NB4 (cell line): ENCODE measurements at places on chromosomes 1 and 21.

DNA sequence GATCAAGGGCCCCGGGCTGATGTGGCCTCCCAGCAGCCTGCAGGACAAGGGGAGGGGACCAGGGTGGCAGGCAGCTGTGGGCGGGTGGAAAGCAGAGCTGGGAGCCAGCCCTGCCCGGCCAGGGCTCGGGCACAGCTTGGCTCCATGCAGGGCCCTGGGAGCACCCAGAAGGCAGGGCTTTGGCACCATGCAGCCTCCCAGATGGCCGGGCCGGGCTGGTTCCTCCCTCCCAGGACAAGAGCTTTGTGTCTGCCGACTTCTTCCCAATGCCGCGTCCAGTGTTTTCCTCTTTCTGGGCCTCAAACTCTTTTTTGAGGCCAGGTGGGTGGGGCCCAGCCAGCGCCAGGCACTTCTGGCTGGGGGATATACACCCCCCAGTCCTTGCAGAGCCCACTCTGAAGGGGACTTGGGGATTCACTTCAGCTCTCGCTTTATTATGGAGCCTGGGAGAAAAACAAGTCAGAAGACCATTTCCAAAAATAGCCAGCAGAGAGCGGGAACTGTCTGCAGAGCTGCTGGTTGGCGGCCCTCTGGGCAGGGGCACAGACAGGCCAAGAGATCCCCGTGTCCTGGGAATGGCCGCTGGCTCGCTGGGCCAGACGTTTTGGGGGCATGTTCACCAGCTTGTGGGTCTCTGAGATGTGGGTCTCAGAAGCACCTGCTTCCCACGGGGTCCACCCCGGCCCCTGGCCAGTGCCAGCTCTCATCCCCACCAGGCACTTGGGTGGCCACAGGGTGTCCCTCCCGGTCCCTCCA, 103.8 kb upstream of the ARHGEF16 start:
- no peak for DNase-seq

DNA sequence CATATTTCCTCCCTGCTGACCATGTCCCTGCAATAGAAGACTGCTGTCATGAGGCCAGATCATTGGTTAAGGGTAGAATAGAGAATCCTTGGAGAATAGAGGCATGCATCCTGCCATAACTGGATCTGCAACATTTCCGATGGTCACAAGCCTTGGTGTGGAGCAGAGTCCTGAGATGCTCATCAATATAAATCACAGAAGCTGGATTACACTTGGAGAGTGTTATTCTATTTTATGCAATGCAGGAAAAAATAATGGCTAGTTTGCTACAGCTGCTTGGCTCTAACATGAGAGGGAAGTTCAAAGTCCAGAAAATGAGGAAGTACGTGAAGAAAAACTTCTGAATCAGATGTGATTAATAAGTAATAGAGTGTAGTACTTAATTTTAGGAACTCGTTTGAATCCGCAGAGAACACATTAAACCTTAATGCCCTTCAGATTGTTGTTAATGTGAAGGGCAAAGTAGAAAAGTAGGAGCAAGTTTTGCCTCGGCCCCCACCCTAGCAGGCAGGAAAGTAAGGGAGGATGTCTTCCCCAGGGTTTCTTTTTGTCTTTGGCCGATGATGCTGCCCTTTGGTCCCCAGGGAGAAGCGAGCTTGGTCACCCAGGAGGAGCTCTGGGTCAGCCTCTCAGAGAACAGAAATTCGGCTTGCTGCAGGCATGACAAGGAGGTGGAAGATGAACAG, 59.5 kb downstream of the KCNK1 start:
- DNase-seq = peak; percentile 5

DNA sequence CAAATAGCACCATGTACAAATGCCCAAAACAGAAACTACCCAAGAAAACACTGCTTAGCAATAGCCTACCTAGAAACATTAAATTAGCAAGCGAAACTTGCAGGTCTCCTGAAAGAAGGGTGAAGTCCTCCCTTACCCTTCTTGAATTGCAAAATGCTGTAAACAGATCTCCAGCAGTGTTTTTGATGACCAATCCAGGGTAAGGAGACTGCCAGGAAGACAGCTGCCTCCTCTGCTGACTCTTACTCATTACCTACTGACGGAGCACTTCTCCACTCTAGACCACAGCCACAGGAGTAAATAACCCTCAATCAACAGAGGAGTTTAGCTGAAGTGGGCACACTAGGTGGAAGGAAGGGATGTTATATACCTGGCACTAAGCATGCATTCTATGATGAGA, 32.2 kb upstream of the GADD45A start:
- DNase-seq = peak; percentile 6

DNA sequence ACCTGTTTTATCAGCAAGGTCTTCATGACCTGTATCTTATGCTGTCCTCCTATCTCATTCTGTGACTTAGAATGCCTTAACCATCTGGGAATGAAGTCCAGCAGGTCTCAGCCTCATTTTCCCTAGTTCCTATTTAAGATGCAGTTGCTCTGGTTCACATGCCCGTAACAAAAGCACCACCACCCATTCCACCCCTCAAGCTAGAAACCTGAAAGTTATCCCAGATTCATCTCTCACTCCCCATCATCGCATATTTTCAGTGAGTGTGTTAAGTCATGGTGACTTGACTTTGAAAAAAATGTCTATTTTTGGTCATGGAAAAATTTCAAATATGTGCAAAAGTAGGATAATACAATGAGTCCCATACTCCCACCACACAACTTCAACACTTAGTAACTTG, 11.7 kb downstream of the HMGN2 start:
- no peak for DNase-seq

DNA sequence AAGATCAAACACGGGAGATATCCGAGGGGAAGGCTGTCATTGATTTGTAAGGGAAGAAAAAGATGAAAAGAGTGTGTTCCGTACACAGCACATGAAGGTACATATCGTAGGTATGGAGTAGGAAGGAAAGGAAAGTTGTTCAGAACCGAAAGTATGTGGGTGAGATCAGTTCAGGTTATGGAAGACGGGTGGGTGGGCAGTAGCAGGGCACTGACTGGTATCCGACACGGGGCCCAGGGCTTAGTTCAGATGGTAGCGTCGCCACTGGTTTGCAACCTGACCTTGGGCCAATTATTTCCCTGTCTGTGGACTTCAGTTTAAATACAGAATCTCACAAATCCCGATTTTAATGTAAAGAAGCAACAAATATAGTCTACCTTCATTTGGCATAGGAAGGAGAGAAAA, 27.8 kb upstream of the A3GALT2 start:
- DNase-seq = no peak

- no peak for DNase-seq
Observed at GRCh38 chr1:103283841-103284669, 175.7 kb upstream of the COL11A1 start.

DNA sequence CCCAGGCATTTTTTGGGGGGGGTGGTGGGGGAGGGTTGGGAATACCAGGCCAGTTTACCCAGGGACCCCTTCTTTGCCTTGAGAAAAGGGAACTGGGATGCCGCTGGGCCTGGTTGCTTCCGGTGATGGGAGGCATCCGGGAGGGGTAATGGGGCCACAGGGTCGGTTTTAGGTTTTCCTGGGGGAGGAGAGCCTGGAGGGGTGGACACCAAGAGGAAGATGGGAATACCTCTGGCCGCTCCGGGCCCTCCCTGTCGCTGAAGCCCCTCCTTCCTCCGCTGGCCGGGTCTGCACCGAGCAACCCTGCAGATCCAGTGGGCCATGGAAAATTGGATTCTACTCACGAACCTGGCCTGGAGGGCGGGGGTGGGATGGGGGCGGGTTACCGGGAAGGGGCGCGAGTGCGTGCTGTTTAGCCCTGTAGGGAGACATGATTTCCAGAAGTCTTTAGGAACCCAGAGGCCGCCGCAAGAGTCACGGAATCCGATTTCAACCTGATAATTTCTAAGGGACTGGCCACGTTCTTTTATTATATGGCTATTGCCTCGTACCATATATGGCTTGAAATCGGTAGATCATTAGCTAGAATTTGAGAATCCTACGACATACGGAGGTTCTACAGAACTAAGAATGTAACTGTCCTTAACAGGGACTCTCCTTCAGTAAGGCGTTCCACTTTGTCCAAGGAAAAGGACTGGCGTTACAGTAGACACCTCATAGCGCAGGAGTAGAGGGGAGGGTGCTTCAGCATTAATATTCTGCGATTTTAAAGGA, 749 bp downstream of the AKIRIN1 start:
- peak; percentile 55 for DNase-seq

DNA sequence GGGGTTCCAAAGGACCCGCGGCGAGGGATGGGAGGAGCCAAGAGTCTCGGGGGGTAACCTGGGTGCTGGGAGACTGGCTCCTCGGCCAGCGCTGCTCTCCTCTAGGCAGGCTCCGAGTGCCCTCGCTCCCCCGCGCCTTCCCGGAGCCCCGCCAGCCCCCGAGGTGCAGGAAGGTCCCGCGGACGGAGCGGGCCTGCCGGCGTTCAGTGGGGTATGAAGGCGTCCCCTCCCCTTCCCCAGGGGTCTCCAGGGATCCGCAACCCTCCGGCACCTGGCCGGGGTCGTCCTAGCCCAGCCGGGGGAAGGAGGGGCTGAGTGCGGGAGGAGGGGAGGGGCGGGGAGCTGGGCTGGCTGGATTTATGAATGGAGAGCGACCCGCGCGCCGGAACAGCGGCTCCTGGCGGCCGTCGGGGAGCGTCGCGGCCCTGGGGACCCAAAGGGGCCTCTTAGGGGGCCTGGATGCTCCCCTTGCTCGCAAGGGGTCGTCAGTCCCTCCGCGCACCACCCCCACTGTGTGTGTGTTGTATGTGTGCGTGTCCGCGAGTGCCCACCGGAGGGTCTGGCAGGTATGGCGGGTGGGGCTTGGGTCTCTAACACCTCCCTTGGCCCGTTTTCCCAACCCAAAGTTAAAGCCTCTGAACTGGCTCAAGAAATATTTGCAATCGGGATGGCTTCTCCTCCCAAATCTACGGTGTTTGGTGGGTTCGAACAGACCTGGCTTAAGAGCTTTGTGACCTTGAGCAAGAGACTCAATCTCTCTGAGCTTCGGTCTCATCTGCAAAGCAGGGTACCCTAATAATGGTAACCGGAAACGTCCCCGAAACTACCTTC, 642 bp downstream of the HCRTR1 start:
- DNase-seq = peak; percentile 53

DNA sequence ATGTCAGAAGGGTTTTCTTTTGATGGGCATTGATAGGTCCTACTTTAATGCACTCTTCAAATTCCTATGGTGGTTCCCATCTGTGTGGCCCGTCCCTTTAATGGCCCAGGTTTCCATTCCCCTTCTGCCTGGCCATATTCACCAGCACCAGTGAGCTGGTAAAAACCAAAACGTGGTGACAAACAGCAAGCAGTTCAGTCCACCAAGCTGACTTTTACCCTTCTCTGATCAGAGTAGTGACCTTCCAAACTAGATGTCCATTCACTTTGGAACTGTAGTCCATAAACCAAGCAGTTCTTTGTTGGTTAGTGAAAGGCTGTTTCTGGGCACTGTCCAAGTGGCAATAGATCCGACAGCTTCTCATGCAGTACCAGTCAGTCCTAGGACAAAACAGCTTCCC, 60.5 kb downstream of the SMYD2 start:
- no peak for DNase-seq

DNA sequence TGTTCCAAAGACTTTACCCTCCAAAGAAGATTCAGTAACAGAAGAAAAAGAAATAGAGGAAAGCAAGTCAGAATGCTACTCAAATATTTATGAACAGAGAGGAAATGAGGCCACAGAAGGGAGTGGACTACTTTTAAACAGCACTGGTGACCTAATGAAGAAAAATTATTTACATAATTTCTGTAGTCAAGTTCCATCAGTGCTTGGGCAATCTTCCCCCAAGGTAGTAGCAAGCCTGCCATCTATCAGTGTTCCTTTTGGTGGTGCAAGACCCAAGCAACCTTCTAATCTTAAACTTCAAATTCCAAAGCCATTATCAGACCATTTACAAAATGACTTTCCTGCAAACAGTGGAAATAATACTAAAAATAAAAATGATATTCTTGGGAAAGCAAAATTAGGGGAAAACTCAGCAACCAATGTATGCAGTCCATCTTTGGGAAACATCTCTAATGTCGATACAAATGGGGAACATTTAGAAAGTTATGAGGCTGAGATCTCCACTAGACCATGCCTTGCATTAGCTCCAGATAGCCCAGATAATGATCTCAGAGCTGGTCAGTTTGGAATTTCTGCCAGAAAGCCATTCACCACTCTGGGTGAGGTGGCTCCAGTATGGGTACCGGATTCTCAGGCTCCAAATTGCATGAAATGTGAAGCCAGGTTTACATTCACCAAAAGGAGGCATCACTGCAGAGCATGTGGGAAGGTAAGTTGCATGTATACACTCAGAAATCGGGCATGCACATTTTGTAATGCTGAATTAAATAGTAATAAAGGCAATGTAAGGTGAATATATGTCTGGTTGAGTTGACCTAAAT, 97.2 kb downstream of the ZFYVE9 start:
- peak; percentile 31 for DNase-seq

GRCh38 chr1:215617979-215618378, 50.9 kb downstream of the KCTD3 start:
- no peak for DNase-seq

DNA sequence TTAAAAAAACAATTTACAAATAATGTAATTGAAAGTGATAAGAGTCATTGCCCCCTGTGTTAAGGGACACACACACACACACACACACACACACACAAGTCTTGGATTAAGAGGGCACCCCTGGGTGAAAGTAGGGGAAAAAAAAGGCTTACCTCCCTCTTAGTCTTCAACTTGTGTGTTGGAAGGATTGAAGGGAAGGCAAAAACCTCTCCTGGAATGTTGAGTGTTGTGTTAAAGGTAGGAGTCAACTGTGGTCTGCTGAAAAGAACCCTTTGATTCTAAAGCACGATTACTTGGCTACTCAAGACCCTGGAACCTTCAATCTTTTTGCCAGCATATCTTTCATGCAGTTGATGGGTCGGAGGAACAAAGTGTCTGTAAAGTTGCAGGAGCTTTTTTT, 6.4 kb downstream of the PBX1 start:
- no peak for DNase-seq

DNA sequence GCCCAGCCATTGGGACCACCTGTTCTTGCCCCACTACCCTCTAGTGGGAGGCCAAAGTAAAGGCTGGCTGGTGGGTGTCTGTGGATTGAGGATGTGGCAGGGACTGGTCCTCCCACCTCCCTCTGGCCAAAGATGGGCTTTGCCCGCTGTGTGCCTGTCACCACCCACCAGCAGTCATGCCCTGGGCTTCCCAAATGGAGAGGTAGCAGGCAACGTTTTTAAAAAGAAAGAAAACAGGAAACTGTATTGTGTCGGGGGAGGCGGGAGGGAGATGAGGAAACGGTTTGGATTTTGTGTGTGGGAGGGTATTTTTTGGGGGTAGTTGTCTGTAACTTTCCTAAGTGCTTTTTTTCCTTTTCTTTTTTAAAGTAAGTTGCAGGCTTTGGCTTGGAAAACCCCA, 30.1 kb downstream of the SZRD1 start:
- peak; percentile 23 for DNase-seq

- peak; percentile 75 for DNase-seq
Observed at GRCh38 chr1:111570781-111571181, 48.8 kb upstream of the RAP1A start.

- DNase-seq = no peak
Observed at GRCh38 chr1:97332716-97333115, 588.1 kb downstream of the DPYD start.
